ENCODE measurements at places on chromosomes 16 and 17.
A peak's percentile ranks its signal among the peaks of the same experiment; 100 is the strongest.

DNA sequence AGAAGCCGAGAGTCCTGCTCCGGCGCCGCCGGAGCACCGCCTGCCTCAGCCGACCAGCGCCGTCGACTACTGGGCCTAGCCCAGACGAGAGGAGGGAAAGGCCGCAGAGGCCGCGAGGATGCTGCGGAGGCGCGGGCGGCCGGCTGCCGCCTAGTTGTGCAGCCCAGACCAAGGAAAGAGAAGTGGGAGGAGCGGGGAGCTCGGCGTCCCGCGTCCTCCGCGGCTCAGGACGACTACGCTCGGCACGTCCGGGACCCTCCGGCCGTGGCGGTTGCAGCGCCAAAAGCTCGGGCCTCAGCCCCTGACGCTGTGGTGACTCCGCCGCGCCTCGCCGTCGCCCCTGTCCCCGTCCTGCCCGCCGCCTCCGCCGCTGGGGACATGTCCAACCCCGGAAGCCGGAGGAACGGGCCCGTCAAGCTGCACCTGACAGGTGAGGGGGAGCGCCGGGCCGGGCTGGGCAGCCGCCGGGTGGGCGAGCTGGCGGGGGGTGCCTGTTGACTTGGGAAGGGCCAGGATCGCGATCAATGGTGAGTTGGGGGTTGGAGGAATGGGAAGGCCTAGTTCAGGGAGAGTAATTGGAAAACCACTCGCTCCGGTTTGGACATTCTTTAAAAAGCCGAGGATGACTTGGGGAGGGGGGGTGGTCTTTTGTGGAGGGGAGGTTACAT, 37.7 kb downstream of the RNF135 start:
- peak; percentile 13 for DNase-seq

- no peak for DNase-seq
These were observed 680 bp downstream of the ZNF629 start for GRCh38 chr16:30786115-30786935.

DNA sequence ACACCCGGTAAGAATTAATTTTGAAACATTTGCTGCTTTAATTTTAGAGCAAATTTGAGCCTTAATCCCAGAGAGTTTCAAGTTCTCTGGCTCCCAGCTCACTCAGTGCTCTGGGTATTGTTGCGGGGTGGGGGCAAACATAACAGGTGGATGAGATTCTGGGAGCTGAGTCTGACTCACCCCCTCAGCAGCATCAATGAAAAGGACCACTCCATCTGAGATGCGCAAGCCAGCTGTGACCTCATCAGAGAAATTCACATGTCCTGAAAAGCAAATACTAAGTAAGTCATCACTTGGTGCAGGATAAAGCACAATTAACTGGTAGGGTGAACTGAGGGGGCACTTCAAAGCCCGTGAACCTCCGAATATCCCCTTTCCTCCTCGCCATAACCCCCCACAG, 19.9 kb downstream of the EFTUD2 start:
- no peak for DNase-seq

DNA sequence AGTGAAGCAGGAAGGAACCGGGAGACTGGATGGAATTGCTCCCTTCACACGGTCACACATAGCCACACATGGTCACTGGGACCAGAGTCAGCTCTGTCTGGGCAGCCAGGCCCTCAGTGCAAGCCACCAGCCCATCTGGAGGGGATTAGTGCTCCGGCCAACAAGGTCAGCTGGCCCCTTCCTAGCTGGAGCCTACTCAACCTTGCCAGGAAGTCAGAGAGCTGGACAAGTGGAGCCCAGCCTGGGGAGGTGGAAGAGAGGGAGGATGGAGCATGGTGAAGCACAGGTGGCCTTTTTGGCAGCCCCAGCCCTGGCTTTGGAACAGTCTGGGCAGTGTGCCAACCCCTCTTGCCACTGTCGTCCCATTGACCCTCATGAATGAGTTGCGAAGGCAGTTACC, 3.7 kb upstream of the CACNA1G start:
- DNase-seq, result no peak

DNA sequence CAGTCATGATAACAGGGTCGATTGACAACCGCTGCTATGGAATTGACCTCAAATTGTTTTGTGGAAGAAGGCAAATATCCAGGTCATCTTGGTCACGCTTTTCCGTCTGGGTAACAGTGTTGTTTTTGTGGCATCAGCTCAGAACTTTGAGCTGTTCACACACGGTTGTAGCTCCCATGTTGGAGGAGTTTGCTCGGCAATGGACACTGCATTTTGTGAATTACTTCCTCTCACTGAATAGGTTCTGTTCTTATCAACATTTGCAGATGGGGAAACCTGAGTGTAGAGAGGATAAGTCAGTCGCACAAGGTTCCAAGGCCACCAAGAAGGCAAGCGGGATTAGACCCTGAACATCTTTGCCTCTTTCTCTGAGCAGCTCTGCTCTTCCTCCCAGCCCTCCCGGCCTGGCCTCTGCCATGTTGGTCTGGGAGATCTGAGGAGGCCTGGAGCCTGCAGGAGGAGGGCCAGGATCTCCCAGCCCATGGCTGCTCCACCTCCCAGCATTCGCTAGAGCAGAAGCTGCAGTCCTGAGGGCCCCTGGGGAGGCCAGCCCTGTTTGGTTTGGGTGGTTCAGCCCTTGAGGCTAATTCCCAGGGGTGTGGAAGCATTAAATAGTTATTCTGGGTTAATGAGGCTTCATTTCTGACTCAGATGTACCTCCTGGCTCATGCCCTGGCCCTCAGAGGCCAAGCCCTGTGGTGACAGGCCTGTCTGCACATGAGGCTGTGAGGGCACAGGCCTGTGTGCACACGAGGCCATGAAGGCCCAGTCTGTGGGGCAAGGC, 154.1 kb upstream of the PLCG2 start:
- DNase-seq, result no peak

DNA sequence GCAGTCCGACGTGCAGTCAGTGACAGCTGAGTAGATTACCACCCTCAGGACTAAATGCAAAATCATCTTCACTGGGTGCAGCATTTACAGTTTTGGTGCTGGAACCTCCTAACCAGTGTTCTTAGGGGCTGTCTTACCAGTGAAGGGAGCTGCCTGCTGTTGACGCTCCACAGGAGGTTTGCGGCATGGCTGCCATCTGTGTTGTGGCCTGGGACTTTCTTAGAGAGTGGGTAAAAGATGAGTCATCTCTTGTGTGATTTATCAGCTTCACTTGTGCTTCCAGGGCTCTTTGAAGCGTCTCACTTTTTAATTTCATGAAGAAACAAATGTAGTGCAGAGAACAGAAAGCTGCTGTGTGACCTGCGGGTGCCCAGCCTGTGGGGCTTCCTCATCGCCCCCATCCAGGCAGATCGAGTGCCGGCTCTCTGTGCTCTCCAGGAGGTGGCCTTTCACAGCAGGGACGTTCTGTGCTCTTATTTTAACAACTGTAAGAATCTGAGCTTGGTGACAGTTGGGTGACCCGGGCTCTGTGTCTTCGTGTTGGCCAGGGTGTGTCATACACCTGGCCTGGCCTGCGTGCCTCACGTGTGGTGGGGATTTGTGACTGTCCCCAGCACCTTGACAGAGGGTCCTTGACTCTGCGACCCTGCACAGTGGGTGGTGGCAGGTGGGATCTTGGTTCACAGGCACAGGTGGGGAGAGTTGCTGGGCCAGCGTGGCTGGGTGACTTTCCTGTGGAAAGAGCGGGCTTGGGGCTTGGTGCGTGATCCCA, 24.3 kb upstream of the ZNF750 start:
- peak; percentile 77 for DNase-seq

DNA sequence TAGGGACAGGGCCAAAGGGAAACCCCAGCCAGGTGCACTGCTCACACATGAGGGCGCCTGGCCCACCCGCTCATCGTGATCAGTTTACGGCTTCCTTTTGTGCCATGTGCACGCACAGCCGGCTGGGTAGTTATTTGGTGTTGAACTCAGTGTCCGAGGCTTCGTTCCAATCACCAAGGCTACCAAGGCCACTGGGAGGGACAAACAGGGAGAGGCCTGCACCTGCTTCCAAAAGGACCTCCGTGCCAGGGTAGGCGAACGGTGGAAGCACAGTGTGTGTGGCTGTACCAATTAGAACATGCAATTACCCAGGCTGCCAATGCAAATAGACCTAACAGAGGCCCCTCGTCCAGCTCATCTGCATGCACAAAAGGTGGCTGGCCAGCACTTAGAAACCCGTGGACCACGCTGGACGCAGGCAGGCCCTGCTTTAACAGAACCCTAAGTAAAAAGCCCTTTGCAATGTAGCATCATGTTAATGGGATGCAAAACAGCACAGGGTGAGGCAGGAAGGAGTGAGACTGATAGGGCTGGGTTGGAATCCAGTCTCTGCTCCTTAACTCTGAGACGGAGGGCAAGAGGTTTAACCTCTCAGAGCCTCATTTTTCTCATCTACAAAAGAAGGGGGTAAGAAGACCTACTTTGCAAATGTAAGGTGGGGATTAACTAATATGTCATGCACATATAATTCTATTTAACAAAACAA, 204.0 kb downstream of the XYLT1 start:
- no peak for DNase-seq

GRCh38 chr16:12220766-12221165, 244.2 kb downstream of the SNX29 start:
- DNase-seq, result no peak

DNA sequence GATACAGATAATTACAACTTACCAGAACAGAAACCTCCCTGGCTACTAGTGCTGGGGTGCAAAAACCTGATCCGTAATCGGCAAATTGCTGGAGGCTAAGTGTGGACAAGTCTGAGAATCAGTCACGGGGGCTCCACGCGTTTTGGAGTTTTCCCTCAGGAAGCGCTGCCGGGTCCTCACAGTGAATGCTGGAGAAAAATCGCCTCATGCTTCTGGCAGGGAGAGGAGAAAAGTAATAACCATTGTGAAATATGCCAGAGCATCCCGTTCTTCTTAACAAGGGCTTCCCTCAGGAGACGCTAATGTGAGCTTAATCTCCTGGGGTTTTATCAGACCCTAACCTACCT, 79.0 kb upstream of the CACNG5 start:
- DNase-seq, result no peak

- no peak for DNase-seq
These were observed 16.5 kb upstream of the NF1 start for GRCh38 chr17:31078290-31078689.

DNA sequence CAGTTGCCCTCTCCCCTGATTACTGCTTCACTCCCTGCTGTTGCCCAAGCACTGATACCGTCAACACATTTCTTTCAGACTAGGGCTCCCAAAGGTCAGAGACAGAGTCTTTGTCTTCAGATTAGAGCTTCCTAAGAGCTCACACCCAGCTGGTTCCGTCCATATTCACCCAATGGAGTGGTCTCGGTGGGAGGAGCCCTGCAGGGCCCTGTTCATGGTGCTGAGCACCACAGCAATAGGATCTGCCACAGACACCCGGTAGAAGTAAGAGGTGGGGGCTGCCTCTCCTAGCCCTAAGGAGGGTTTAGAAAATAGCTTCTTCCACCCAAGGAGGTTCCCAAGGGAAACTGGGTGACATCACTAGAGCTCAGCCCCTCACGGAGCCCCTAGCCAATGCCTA, 128.3 kb downstream of the CCDC144A start:
- DNase-seq, result no peak

GRCh38 chr16:12661656-12662172, 142.0 kb downstream of the CPPED1 start:
- DNase-seq, result no peak

GRCh38 chr16:87930456-87930855, 5.9 kb downstream of the CA5A start:
- no peak for DNase-seq

DNA sequence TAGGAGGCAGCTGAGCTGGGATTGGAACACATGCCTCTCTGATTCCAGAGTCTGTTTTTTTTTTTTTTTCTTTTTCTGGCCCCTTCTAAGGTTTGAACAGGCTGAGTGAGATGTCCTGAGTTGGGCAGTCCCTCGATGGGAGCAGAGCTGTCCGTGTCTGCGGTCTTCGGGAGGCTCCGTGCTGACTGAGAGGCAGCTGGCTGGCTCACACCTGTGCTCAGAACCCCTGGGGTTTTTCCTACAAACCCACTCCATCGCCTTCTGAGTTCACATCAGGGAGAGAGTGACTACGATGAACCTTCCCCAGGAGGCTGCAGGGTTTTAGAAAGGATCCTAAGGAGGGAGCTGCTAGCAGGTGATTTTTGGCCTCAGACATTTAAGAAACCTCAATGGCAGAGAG, 92.5 kb downstream of the IRF8 start:
- DNase-seq, result no peak

DNA sequence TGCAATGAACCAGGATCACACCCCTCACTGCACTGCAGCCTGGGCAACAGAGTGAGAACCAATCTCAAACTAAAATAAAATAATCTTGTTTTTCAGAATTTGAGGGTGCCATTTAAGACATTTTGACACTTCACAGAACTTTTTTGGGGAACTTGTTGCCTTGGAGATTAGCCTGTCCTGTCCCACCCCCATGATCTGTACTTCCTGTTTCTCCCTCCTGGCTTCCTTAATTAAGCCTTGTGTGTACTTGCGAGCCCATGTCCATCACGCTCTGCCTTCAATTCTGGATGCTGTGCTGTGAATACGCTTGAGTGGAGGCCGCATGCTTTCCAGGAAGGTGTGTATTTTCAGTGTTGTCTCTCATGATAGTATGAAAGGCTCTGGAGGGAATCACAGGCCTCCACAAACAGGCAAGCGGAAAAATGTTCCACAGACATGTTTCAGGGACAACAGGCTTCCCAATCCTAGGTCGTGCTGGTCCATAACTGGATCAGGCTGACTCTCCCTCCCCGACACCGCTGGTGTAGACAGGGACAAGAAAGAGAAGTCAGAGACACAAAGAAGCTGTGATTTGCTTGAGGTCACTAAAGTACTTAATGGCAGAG, 56.9 kb downstream of the NOS2 start:
- no peak for DNase-seq

DNA sequence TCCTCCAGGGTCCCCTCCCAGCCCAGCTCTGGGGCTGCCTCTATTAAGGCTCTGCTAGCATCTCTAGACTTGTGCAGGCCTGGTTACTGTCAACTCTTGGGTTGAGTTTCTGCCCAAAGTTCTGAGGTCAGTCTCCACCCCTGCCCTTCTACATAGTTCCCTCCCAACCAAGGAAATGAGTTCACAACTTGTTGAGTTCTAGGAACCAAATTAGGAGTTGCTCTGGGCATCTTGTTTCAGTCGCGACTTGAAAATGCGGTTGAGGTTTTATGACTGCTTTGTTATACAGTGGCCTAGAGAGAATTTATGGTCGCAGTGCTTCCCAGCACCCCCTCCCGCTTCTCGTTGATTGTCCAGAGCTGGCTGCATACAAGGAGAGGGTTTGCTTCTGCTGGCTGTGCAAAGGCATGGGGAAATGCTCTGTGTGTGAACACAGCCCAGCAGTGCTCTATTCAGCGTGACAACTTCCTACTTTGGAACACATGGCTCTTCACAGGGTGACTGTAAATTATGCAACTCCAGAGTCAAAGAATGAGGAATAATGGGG, 20.2 kb downstream of the GNAO1 start:
- DNase-seq, result no peak

DNA sequence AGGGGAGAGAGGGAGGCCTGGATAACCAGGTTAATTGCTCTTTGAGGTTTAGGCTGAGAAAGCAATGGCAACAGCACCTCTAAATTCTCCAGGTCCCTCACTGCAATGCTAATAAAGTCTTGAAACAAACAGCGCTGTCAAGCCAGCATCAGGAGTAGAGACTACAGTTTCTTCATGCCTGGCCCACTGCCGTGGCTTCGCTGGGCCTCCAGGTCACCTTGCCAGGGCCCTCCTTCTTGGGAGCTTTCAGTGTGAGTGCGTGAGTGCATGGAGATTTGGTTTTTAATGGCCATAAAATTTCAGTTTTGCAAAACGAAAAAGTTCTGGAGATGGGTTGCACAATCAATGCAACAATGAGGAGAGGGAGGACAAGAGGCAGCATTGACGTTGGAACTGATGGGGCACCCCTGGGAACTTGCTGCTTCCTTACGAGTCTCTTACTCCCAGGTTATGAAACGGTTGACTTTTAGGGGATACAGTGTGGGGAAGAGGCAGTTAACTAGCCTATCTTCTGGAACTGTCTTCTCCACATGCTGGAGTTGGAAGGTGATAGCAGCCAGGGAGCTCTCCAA, 229.4 kb downstream of the XYLT1 start:
- no peak for DNase-seq

Data from stimulated activated CD8-positive, alpha-beta memory T cell treated with anti-CD3 and anti-CD28 coated beads, Interleukin-12 subunit alpha, Interleukin-12 subunit beta, amount 100 ng/mL, for 1 hour (primary cell).